Kidney (tissue), 22 donors: ENCODE measurements at places on chromosomes 1 and 21.

GRCh38 chr21:15355066-15355465 is 290.3 kb upstream of the NRIP1 start:
- DNase-seq: peak; percentile 14

GRCh38 chr1:215730600-215730999 is 163.5 kb downstream of the KCTD3 start:
- no peak for DNase-seq

- DNase-seq: no peak
Measured at GRCh38 chr1:106998431-106999002, 58.0 kb upstream of the PRMT6 start.

- no peak for DNase-seq
Measured at GRCh38 chr1:19512545-19512944, 27.2 kb upstream of the CAPZB start.
